ENCODE measurements at places on chromosomes 6 and 20. TPM values are rescaled to one million over a fixed set of nuclear protein-coding genes. Genes with fewer than 3 reads are reported as not detected.

DNA sequence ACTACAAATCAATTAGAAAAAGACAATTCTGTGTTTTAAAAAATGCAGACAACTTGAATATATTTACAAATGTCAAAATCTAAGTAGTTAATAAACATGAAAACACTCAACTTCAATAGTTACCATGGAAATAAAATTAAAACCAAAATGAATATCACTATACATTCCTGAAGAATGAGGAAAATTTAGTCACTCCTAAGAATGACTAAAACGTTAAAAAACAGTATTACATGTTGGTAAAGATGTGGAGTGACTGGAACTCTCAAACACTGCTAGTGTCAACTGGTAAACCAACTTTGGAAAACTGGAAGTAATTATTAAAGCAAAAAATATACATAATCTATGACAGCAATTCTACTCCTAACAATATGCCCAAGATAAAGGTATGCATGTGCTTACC lies 36.3 kb downstream of the AHI1 start:
- DNase-seq, result no peak

The VWA7 gene
- 0.99 TPM for total RNA-seq

DNA sequence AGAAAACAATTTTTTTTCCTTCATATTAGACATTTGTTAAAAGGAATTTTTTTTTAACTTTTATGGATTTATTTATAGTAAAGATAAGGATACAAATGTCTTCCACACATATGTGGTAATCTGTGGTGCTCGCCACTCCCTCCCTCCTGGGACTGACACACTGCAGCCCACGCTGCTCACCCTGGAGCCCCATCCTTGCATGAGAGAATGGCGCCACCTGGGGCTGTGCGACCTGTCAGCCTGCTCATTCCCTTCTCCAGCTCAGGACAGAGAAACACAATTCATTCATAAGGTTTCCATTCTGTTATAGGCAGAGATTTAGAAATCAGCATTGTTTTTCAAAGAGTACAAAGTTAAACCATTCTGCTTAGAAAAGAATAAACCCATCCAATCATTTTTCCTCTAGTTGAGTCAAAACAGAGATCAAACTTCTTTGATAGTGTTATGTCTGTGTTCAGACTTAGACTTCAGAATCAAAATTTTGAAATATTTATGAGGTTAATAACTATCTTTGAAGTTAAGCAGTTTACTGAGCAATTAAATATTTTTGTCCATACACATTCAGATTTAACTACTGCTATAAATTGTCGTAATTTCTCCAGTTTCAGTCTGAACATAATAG lies 42.8 kb upstream of the DYNLRB1 start:
- peak; percentile 5 for DNase-seq

DNA sequence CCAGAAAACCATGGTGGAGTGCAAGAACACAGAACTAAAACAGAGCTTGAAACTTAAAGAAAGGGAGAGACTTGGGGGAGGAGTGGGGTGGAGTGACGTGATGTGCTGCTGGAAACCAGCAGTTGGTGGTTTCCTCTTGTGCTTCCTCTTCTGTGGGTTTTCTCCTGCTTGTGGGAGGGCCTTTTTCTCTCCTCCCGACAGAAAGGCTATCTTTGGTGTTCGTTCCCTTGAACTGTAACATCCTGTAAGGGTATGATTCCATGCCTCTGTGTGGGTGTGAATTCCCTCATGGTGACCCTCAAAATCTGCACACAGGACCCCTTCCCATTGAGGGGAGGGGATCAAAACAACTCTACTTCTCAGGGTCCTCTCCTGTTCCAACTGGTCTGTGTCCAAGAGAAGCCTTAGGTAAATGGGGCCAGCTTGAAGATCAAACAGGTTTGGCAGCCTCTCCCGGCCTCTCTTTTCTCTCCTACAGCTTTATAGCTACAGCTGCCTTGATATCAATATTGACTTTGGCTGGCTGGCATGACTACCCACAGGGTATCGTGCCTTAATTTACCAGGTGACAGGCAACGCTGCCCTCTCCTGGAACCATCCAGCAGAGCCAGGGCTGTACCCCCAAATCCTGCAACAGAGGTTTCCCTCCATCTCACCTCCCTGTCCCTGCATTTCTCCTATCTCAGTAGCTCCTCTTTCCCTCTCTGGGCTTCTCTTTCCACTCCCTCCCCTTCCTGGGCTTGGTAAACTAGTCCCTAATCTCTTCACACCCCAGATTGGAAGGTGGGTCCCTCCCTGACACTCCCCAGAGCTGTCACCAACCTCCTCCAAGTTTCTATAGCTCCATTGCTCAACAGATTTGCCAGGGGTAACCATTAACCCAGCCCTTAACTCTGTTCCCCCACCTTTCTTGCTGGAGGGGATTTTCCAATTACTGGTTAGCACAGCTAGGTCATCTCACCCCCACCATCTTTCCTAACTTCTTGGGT lies 1.5 kb upstream of the MSH5 start:
- DNase-seq, result peak; percentile 80

The DNAH8 gene
- 0.89 TPM for total RNA-seq

The TMX4 gene
- total RNA-seq, result 15.8 TPM

DNA sequence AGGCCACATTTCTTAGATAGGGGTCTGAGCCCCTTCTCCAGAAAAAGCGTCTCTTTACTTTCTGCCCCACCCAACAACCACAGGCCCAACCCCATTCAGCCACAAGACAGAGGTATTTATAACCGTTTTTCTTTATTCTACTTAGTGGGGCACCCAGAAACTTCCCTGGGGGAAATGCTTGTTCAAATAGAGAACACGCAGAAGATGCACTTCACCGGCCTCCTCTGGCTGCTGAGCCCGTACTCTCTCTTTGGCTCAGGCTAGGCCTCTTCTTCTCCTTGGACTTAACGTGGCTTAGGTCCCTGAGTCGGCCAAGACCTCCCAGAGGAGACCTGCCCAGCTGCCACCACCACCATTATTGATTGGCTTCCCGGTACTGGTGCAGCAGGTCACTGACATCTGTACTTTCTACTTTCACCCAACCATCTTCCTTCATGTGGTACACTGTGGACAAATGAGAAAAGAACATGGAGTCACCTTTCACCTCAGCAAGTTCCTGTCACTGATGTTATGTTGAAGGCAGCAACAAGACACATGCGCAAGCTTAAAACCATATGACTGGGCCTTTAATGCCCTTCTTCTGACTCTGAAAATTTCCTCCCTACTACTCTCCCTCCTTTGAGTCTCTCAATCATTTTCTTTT lies 2.2 kb upstream of the TAP2 start:
- DNase-seq, result no peak

DNA sequence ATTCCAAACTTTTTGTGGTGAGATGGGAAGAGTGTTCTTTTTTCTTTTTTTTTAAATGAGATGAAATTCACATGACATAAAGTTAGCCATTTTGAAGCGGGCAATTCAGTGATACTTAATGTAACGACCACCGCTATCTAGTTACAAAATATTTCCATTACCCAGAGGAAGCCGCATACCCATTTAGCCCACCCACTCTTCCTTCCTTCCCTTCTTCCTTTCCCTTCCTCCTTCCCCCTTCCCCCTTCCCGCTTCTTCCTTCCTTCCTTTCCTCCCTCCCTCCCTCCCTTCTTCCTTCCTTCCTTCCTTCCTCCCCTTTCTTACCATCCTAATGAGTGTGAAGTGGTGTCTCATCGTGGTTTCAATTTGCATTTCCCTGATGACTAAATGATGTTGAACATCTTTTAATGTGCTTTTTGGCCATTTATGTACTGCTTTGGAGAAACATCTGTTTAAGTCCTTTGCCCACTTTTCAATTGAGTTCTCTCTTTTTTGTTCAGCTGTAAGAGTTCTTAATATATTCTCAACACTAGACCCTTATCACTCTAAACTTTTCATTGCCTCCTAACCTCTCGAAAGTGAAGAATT lies 371.1 kb downstream of the FARS2 start:
- no peak for DNase-seq

DNA sequence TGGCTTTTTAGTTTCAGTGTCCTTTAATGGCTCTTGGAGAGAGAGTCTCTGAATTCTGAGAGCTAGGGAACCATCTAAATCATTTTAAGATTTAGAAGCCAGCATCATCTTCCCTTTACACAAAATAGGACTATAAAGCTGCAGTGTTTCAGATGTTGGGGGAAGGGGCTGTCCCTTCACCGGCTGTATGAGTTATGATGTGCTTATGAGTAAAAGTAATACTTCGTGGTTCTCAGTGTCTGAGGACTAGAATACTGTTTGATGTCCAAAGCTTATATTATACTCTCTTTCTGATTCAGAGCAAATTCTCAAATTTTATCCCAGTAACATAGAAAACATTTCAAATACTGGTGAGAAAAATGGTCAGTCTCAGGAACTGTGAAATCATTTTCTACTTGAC lies 63.5 kb upstream of the FAM8A1 start:
- no peak for DNase-seq

DNA sequence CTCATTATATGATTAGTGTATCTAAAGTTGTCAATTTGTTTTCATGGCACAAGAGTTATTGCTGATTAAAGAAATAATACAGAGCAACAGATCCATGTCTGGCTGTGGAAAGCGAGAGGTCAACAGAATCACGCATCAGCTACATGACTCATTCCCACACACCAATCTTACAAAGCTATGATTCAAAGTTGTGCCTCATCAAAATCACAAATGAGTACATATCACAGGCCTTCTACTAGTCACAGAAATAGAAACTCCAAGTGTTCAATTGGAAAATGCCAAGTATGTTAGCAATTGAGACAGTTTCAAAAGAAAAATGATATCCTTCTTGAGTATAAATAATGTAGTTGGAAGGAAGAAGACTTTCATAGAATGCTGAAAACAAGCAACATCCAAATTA lies 57.8 kb upstream of the NKAIN2 start:
- DNase-seq, result no peak

DNA sequence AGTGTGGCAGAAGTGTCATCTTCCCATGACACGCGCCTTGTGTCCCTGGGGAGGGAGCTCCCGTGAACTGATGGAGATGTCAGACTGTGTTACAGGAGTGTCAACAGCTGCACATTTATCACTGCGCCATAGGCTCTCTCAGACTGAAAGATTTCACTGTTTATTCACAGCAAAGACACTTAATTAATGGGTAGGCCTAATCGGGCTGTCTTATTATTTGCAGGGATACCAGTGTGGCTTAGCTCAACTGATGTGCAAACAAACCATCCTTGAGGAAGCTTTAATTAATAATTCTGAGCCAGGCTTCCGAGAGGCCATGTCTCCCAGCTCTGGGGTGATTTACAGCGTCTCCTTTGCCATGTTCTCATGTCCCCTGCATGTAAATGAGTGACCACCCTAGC lies 771.0 kb downstream of the QKI start:
- no peak for DNase-seq

DNA sequence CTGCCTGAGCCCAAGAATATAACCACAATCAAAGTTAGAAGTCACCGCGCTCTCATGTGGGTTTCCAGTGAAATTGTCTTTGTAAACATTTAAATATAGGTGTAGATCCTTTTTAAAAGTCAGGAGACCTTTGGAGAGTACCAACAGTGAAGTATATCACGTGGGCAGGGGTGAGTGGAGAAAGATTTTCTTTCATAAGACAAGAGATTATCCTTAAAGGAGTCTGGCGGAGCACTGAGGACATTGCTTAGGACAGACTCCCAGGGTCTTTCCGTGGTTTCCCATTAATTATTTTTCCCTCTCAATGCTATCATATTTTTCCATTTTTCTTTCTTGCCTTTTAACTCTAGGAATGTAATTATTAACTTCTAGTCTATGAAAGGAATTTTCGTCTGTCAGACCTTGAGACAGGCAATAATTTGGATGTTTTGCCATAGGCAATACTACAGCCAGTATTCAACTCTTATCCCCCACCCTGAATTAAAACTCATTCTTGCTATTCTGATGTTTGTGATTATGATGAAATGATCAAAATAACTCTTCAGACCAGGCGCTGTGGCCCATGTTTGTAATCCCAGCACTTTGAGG lies 31.4 kb downstream of the DCBLD1 start:
- no peak for DNase-seq

The GPX5 gene
- total RNA-seq, result not detected

GRCh38 chr6:6766230-6766905 lies 177.8 kb downstream of the LY86 start:
- no peak for DNase-seq

GRCh38 chr6:166989427-166990032 lies 9.7 kb upstream of the CEP43 start:
- DNase-seq, result no peak

DNA sequence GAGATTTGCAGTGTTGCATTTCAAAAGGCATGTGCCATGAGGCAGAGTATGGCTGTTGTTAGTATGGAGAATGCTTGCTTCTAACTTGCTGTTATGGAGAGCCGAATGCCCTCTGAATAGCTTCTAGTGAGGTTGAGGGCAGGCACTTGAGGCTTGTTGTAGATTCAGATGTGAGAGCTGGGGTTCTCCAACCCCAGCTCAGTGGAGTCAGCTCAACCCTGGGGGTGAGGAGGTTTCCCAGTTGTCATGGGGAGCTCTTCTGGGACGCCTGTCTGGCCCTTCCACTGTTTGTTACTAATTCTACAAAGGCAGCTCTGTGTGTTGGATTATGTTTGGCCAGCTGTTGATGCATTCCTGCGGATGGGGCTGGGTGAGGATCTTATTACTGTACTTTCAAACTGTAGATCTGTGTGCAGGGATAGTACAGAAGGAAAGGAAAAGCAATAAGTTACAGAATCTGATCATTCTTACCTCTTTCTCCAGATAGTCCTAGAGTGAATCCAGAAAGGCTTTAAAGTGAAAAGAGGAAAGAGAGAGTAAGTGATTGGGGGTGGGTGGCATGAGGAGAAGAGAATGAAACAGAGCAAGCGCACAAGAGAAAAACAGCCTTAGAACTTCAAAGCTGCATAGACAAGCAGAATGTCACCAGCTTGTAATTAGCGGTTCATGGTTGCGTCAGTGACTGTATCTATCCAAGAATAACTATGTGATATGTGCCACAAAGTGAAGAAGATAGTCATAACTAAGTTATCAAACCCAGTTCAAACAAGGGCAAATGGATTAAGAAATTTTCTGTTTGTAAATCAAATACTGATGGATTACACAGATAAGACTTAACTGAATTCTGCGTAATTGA lies 148.7 kb downstream of the PRL start:
- DNase-seq, result peak; percentile 94

The ZMYND8 gene
- 15.6 TPM for total RNA-seq

- DNase-seq, result no peak
These were observed 136.8 kb upstream of the RPS6KA2 start for GRCh38 chr6:166763606-166764472.

GRCh38 chr6:81561731-81562130 lies 190.8 kb downstream of the TENT5A start:
- no peak for DNase-seq

- DNase-seq, result no peak
These were observed 11.4 kb upstream of the RFPL4B start for GRCh38 chr6:112335736-112336135.

The CFAP61 gene
- 0.20 TPM for total RNA-seq

- DNase-seq, result no peak
These were observed 137.2 kb upstream of the ID4 start for GRCh38 chr6:19699932-19700331.

GRCh38 chr6:164700497-164700896 lies 608.9 kb downstream of the C6orf118 start:
- no peak for DNase-seq

The OXT gene
- total RNA-seq, result not detected

The RIN2 gene
- total RNA-seq, result 34.8 TPM

The OR12D3 gene
- not detected for total RNA-seq
